Stimulated activated CD4-positive, alpha-beta T cell treated with anti-CD3 and anti-CD28 coated beads, Interleukin-1b, Interleukin-23, amount 100 ng/mL, for 24 hours (primary cell): ENCODE measurements at places on chromosomes 12 and 14.

GRCh38 chr12:14928931-14929330 lies 9.4 kb downstream of the ERP27 start:
- DNase-seq, result no peak

GRCh38 chr12:120999191-121000120 lies 16.8 kb downstream of the C12orf43 start:
- DNase-seq, result no peak

DNA sequence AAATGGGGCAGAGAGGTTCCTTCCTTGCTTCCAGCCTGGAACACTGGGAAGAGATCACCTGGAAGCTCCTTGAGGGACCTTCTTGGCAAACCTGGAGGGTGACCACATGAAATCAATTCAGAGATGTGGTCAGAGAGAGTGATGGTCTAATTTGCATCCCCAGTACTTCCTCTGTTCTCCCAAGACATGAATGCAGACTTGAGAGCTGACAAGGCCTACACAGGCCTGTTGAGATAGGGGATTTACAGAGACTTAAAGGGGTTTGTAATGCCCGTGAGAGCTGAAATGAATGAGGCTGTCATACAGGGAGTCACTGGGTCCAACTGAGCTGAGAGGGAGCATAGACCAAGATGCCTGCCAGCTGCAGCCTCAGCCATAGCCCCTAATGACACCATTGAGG lies 45.1 kb downstream of the TMX1 start:
- DNase-seq, result no peak

DNA sequence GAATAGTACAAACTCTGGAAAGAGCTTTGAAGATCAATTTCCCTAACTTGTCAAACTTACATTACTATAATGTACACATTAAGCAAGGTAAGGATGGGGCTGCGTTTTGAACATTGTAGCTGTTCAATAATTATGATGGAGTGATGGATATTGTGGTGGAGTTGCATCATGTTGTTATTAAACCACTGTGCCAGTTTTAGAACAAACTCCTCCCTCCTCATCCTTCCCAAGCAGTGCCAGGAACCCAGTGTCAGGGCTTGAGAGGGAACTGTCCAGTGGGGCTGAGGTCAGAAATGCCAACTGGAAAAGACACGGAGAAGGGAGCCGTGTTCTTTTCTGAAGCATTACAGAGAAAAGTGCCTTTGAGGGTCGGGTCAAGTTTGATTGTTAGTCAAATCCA lies 31.9 kb upstream of the PAPOLA start:
- DNase-seq, result no peak
